ENCODE measurements at places on chromosomes 4 and X. TPM values are rescaled to one million over a fixed set of nuclear protein-coding genes. Genes with fewer than 3 reads are reported as not detected.

Gene PPP1R2C
- total RNA-seq: not detected

DNA sequence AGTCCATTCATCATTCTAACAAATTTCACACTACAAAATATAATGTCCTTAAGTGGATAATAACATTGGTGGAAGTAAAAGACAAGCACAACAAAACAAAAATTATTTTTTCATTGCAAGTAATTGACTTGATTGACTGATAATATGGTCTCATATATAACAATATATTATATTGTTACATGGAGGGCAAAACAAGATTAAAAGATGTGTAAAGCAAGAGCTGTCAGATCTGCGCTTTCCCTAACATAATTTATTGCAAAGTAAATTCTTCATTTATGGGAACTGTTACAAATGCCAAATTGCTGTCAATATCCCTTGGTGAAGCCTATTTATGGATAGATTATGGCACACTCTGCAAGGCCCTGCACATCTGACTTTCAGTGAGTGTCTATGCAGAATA is 233.6 kb downstream of the PCDH7 start:
- H3K4me1 ChIP-seq: no peaks in the 10 kb centered on the region
- H3K4me3 ChIP-seq: no peak overlapping the region
- no peak overlapping the region for H3K27ac ChIP-seq
- no peaks in the 10 kb centered on the region for H3K36me3 ChIP-seq

Gene ZMYM3
- total RNA-seq: 16.5 TPM

GRCh38 chr4:87489678-87490077 is 39.5 kb downstream of the SPARCL1 start:
- no peaks in the 10 kb centered on the region for H3K4me1 ChIP-seq
- H3K36me3 ChIP-seq: no peaks in the 10 kb centered on the region
- H3K4me3 ChIP-seq: no peak overlapping the region
- H3K27ac ChIP-seq: no peak overlapping the region

GRCh38 chr4:8698341-8699062 is 105.9 kb downstream of the CPZ start:
- H3K27me3 ChIP-seq: no peaks in the 10 kb centered on the region
- DNase-seq: no peak
- no peak overlapping the region for H3K4me3 ChIP-seq
- H3K36me3 ChIP-seq: no peaks in the 10 kb centered on the region
- H3K4me1 ChIP-seq: no peaks in the 10 kb centered on the region

- H3K4me1 ChIP-seq: no peaks in the 10 kb centered on the region
- no peaks in the 10 kb centered on the region for H3K36me3 ChIP-seq
- no peak overlapping the region for H3K4me3 ChIP-seq
- no peak for DNase-seq
- no peak overlapping the region for H3K27ac ChIP-seq
- H3K27me3 ChIP-seq: no peaks in the 10 kb centered on the region
These were observed 424.0 kb upstream of the MAGEB16 start for GRCh38 chrX:35374116-35374515.

- no peaks in the 10 kb centered on the region for H3K4me1 ChIP-seq
- no peaks in the 10 kb centered on the region for H3K36me3 ChIP-seq
- no peak overlapping the region for H3K27ac ChIP-seq
- H3K4me3 ChIP-seq: no peak overlapping the region
- DNase-seq: no peak
These were observed 18.8 kb downstream of the LDOC1 start for GRCh38 chrX:141158084-141158483.

Gene GPM6B
- total RNA-seq: not detected

DNA sequence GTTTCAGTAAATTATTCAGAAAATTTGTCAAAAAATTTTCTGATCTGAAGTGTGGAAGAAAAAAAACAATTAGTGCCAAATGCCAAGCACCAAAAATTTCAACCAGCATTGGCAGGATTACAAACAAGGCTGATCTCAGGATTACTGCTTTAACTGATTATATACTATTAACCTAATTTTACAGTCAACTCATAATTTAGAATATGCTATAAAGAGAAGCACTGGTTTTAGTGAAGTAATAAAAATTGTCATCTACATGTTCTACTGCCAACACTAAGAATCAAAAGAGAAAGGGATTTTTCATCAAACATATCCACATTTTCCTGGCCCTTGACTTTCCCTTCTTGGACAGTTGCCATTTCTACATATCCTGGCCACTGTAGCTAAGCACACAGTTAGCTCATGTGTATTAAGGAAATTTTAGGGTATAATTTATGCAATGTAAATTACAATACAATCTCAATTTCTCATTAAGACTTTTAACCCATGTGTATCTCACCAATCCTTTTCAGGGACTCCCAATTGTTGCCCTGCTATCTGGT is 33.8 kb downstream of the THOC2 start:
- no peaks in the 10 kb centered on the region for H3K4me1 ChIP-seq
- no peak overlapping the region for H3K27ac ChIP-seq
- H3K27me3 ChIP-seq: no peaks in the 10 kb centered on the region
- no peak for DNase-seq

DNA sequence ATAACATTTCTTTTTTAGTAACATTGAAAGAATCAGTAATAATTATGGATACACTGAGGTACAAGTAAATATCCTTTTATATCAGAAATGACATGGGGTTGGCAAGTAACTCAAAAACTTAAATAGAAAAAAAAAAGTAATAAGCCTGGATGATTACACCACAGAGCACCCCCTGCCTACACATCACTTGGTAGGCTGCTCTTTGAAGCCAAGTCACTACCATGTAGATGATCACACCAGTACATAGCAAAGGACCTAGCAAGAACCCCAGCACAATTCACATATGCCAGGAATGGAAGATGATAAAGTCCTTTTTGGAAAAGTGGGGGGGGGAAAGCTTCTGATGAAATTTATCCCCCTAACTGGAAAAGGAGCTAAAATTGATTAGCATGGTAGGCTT is 56.9 kb downstream of the METTL14 start:
- H3K4me1 ChIP-seq: no peaks in the 10 kb centered on the region
- DNase-seq: no peak
- H3K36me3 ChIP-seq: peaks cover 20% of the 10 kb centered on the region
- no peak overlapping the region for H3K4me3 ChIP-seq

Gene KLHL34
- total RNA-seq: 0.27 TPM

DNA sequence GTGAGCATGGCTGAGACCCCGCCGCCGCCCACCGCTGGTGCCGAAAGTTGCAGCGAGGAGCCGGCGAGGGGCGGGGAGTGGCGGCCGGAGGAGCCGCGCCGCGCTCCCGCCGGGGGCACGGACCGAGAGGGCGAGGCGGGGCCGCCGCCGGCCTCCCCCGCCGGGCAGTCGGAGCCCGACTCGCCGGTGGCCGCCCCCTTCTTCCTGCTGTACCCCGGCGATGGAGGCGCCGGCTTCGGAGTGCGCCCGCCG is 16.5 kb downstream of the UTP3 start:
- DNase-seq: no peak
- H3K4me3 ChIP-seq: no peak overlapping the region
- no peaks in the 10 kb centered on the region for H3K27me3 ChIP-seq
- no peaks in the 10 kb centered on the region for H3K36me3 ChIP-seq
- peak overlapping the region; percentile 71 for H3K27ac ChIP-seq

DNA sequence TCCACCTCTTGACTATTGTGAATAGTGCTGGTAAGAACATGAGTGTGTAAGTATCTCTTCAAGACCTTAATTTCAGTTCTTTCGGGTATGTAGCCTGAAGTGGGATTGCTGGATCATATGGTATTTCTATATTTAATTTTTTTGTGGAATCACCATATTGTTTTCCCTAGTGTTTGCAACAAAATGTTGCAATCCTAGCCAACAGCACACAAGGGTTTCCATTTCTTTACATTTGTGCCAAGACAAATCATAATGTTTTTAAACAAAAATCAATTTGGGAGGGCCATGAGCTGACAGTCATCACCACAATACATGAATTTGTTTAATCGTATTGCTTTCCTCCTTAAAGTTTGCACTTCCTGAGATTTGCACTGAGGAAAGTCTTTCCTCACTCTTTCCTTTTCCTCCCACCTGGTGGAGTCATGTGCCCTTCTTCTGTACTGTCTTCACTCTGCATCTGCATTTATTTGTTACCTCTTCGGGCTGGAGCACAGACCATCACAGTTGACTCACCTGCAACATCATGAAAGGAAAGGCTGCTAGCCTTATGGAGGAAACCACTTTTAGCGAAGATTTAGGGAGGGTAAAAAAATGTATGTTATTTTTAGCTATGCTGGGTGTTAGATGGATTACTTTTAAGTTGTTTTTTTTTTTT is 269.4 kb downstream of the DCTD start:
- no peak overlapping the region for H3K4me3 ChIP-seq
- no peaks in the 10 kb centered on the region for H3K4me1 ChIP-seq
- H3K27me3 ChIP-seq: no peaks in the 10 kb centered on the region
- no peak overlapping the region for H3K27ac ChIP-seq

DNA sequence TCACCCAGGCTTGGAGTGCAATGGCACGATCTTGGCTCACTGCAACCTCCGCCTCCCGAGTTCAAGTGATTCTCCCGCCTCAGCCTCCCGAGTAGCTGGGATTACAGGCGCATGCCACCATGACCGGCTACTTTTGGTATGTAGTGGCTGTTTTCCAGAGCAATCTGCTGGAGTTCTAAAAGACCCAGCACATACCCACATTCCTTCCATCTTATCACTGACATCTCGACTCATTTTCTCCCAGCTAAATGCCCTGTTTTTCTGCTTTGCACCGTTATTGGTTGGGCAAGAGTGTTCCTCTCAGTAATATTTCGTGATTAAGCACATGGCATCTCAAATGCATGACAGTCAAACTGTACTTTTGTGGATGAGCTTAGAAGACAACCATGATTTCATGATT is 53.7 kb downstream of the PRKX start:
- H3K36me3 ChIP-seq: no peaks in the 10 kb centered on the region
- DNase-seq: no peak
- H3K4me3 ChIP-seq: no peak overlapping the region
- H3K4me1 ChIP-seq: no peaks in the 10 kb centered on the region
- H3K27ac ChIP-seq: no peak overlapping the region

DNA sequence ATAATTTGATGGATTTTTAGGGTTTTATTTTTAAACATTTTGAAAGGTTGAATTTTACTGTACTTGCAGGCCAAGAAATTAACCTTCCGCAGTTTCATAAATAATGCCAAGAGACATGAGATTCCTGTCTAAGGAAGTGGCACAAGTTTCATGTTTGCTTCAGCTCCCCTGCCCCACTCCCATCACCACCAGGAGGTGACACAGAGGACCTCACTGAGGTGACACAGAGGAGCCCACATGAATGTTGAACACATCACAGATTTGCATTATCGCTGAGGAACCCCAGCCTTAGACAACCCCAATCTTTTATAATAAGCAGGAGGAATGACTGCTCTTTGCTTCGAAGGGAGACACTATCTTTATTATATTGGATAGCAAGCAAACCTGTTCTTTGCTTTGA is 491.4 kb upstream of the ATOH1 start:
- H3K4me3 ChIP-seq: no peak overlapping the region
- H3K4me1 ChIP-seq: no peaks in the 10 kb centered on the region
- DNase-seq: no peak
- no peaks in the 10 kb centered on the region for H3K27me3 ChIP-seq

Gene RRAGB
- 7.8 TPM for total RNA-seq

Gene CYLC1
- total RNA-seq: not detected

Gene OCRL
- 1.9 TPM for total RNA-seq

GRCh38 chrX:42567268-42567667 is 210.7 kb downstream of the PPP1R2C start:
- no peaks in the 10 kb centered on the region for H3K36me3 ChIP-seq
- H3K4me3 ChIP-seq: no peak overlapping the region
- no peaks in the 10 kb centered on the region for H3K4me1 ChIP-seq
- H3K27ac ChIP-seq: no peak overlapping the region
- H3K27me3 ChIP-seq: no peaks in the 10 kb centered on the region
- no peak for DNase-seq

DNA sequence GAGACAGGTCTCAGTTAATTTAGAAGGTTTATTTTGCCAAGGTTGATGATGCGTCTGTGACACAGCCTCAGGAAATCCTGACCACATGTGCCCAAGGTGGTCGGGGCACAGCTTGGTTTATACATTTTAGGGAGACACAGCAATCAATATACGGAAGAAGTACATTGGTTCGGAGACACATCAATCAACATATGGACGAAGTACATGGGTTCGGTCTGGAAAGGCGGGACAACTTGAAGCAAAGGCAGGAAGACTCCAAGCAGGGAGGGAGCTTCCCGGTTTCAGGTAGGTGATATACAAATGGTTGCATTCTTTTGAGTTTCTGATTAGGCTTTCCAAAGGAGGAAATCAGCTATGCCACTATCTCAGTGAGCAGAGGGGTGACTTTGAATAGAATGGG is 225.2 kb upstream of the ZFP42 start:
- H3K27me3 ChIP-seq: no peaks in the 10 kb centered on the region
- DNase-seq: no peak
- H3K4me3 ChIP-seq: no peak overlapping the region
- H3K4me1 ChIP-seq: no peaks in the 10 kb centered on the region
- no peaks in the 10 kb centered on the region for H3K36me3 ChIP-seq

GRCh38 chr4:85556283-85556682 is 81.3 kb downstream of the ARHGAP24 start:
- no peaks in the 10 kb centered on the region for H3K27me3 ChIP-seq
- no peak overlapping the region for H3K27ac ChIP-seq
- no peaks in the 10 kb centered on the region for H3K4me1 ChIP-seq
- H3K4me3 ChIP-seq: no peak overlapping the region

Gene PRRG3
- total RNA-seq: not detected

DNA sequence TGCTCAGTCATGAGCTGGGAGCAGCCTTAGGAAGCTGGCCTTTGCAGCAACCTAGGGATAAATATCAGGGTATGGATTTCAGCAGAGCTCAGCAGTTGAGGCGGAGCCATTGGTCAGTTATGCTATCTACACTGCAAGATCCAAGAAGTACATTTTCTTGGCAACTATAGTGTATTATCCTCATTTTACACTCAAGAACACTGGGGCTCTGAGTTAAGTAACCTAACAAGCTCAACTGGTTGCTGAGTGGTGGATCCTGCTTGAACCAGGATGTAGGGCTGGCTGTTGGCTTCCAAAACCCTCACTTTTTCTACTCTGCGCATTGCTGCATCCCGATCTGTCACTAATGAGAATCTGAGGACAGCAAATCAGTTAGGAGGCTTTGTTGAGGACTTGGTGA is 1.5 kb upstream of the SCARB2 start:
- no peak overlapping the region for H3K27ac ChIP-seq
- DNase-seq: no peak
- peaks cover 35% of the 10 kb centered on the region for H3K4me1 ChIP-seq
- H3K27me3 ChIP-seq: no peaks in the 10 kb centered on the region
- H3K4me3 ChIP-seq: no peak overlapping the region
- H3K36me3 ChIP-seq: no peaks in the 10 kb centered on the region

Gene DUSP9
- 0.15 TPM for total RNA-seq

GRCh38 chr4:3205995-3206394 is 43.0 kb upstream of the MSANTD1 start:
- no peak overlapping the region for H3K27ac ChIP-seq
- peaks cover 36% of the 10 kb centered on the region for H3K36me3 ChIP-seq
- H3K4me1 ChIP-seq: peaks cover 32% of the 10 kb centered on the region
- no peaks in the 10 kb centered on the region for H3K27me3 ChIP-seq
- no peak for DNase-seq

GRCh38 chr4:35125995-35126712 is 1118.2 kb downstream of the ARAP2 start:
- no peak for DNase-seq
- no peak overlapping the region for H3K4me3 ChIP-seq
- no peaks in the 10 kb centered on the region for H3K4me1 ChIP-seq
- no peaks in the 10 kb centered on the region for H3K36me3 ChIP-seq
- H3K27me3 ChIP-seq: no peaks in the 10 kb centered on the region

Gene MAGIX
- 1.4 TPM for total RNA-seq

Gene SLC9B1
- 1.7 TPM for total RNA-seq
